ENCODE measurements at places on chromosomes 3 and 15.

DNA sequence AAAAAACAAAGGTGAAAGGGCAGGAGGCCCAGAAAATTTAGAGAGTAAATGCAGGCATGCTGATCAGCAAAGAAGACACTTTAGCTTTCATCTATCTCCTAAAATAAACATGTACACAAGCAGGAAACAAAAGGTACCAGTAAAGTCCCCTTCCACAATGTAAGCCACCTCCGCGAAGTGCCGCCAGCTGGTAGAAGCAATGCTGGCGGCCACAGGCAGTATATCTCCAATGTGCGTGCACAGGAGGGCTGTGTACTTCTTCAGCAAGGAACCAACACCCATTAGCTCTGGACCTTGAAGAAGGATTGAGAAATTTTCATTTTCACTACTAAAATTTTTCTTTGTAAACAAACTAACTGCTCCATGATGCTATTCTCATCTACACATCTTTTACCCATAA, 75.4 kb downstream of the HERC2 start:
- no peak for DNase-seq

- peak; percentile 94 for DNase-seq
Measured at GRCh38 chr3:42443819-42444436, 33.5 kb upstream of the LYZL4 start.

DNA sequence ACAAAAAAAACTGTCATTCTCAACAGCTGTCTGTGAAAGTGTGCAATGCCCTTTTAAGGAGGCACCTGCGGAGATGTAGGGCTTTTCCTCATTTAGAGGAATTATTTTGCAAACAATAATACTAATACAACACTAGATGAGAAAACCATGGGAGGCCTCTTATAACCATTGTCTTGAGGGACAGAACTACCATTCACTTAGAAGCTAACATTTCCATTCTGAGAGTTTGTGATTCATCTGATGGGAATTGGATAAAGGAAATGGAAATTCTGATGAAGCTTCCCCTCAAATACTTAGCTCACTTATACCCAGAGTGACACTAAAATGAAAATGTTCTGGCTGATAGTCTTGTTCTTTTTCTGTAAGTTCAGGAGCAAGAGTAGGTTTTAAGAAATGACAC, 147.7 kb downstream of the CADPS start:
- DNase-seq, result no peak

DNA sequence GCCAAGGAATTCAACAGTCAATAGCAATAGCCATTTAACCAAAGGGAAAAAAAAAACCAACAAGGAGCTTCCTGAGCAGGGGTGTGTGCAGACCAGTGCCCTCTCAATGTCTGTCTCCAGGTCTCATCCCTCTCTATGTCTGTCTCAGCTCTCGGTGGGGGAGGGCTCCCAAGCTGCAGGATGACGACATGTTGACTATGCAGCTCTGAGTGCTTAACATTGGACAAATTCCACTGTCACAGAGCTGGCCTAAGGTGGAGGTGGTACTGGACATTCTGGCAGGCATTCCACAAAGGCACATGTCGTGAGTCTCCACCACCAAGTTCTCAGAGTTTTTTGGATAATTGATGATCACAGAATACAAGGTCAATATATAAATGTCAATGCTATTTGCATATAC, 2.0 kb upstream of the CAPN7 start:
- no peak for DNase-seq

GRCh38 chr15:88071141-88071540, 185.4 kb downstream of the NTRK3 start:
- no peak for DNase-seq

DNA sequence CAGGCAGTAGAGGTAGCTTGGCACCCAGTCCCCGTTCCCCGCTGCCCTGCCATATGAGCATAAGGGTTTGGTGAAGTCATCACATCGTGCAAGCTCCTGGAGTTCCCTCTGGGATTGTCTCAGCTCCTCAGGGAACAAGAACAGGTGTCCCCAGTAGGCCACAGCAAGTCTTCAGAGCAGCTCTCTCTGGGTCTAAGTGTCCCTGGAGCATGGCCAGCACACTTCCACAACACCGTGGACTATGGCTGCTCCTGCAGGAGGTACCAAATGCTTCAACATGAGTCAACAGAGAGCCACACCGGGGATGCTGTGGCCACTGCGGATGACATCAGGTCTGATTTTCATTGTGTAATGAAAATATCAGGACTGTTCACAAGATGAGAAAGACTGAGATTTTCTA, 23.1 kb downstream of the ABHD6 start:
- DNase-seq, result peak; percentile 88

- no peak for DNase-seq
Measured at GRCh38 chr3:37014620-37015019, 21.3 kb downstream of the MLH1 start.

DNA sequence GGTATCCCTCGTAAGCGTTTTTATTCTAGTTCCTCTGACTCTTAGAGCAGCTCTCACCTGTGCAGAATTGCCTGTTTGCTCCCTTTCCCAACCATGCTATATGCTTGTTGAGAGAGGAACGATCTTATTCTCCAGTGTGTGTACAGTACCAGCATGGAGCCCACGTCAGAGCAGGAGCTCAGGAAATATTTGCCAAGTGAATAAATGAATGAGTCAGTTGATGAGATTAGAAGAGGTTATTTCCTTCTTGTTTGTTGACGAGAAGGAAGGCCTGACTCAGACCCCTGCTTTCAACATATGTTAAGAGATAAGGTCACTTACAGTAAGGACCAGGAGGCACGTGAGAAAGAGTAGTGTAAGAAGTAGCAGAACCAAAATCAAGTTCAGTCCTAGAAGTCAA, 106.3 kb upstream of the ABHD17C start:
- no peak for DNase-seq

DNA sequence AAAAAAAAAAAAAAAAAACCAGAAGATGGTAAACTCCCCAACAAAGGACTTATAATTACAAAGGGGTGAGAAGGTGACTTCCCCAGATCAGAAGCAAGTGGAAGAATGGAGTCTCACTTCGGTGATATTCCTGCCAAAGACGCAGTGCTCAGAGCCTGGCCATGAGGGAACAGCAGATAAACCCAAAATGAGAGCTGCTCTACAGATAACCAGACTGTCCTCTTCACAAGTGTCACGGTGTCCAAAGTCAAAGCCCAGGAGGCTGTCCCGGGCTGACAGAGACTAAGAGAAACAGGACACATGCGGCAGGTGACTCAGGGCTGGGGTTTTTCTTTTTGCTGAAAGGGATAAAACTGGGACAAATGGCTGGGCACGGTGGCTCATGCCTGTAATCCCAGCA, 48.8 kb downstream of the HMCES start:
- no peak for DNase-seq

DNA sequence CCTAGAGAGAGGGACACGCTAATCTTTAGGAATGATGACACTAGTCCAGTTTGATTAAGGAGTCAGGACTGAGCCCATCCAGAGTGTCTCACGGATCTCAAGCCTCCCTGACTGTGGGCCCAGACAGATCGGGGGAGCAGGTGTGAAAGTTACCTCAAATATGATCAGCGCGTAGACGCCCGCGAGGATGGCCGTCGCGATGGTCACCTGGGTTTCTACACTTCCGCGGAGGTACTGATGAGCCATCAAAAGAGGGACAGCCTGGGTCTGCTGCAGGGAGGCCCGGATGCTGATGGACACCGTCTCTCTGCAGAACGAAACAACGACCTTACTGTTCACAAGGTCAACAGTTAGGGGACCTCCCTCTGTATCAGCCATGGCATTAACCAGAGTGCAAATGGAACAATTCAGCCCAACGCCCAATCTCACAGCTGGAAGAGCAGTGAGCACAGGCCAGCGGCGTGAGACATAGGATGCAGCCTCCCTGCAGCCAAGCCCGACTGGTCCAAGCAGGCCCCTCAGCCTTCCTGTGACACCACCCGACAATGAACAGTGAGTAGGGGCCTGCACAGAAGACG, 84.4 kb downstream of the OCA2 start:
- no peak for DNase-seq

- no peak for DNase-seq
Measured at GRCh38 chr3:179037351-179037750, 34.3 kb downstream of the ZMAT3 start.

DNA sequence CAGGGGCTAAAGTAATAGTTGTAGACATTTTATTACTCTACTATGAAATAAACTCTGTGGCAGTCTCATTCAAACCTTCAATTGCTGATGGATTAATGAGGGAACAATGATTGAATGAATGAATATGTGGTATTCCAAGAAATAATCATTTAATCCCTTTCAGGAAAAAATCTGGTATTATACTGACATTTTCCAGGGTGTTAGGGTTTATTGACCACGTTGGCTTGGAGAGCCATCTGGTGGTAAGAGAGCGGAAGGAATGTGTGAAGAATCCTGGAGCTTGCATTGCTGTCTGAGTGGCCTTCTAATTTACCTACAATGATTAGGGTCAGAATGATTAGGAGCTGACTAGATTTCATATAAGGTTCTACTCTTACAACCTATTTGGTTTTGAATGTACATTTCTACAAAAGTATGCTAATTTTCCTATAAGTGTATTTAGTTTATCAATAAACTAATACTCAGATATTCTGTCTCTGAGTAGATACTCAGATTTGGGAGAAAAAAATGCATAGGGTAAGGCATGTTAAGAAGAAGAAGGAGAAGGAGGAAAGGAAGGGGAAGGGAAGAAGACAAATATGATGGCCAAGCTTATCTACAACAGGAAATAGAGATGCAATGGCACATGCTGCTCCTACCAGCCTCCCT, 249.9 kb downstream of the ROBO1 start:
- no peak for DNase-seq

- DNase-seq, result no peak
Measured at GRCh38 chr3:42519568-42519962, 17.1 kb downstream of the VIPR1 start.

GRCh38 chr3:197006446-197006845, 23.2 kb downstream of the MELTF start:
- peak; percentile 5 for DNase-seq

- no peak for DNase-seq
Measured at GRCh38 chr3:36058404-36059030, 321.8 kb upstream of the STAC start.

DNA sequence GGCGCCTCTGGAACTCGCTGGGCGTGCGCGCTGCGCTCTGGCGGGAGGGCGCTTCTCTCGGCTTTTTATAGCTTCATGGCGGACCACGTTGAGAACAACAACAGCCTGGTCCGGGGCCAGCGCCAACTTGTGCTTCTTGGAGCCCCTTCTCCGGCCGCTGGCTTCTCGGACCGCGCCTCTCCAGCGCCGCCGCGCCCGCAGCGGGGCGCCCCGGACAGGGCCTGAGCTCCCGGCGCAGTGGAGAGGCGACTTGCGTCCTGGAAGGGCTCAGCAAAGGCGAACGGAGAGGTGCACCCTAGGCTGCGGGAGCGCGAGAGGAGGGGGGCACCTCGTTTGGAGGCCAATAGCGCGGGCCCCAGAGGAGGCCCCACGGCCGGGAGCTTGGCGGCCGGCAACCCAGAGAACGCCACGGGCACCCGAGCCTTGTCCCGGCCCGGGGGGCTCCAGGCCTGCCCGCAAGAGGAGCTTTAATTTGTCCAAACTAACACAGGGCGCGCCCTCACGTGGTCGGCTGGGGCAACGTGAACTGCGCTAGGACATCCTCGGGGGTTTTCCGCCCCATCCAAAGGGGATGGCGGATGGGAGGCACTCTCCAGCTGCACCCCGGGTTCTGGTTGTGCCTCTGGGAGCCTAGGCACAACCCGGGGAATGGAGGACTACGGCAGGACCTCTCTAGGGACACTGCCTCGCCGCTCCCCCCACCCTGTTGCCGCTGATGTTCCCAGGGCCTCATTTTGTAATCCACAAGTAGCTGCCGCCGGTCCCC, 37.8 kb downstream of the HMCES start:
- DNase-seq, result peak; percentile 85

Measured in posterior cingulate gyrus (tissue), 11 donors.